Right ventricle myocardium inferior (tissue), 1 donor: ENCODE measurements at places on chromosomes 16 and 17.

- DNase-seq, result no peak
These were observed 12.7 kb upstream of the CHD3 start for GRCh38 chr17:7875804-7876370.

DNA sequence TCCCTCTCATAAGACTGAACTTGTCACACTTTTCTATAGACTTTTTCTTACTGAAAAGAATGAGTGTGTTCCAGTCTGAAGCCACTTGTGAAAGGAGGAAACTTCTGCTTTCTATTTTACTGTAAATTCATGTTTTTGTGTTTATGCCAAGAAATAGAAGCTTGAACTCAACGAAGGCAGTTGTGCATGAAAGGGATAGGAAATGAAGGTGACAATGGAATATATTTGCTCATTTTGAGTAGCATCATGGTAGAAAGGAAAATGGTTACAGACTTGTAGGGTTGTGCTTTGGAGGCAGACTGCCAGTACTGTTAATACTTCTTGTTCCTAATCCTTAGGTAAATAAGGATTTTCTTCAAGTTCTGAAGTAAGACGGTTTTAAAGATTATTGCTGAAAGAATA lies 8.1 kb downstream of the CLTC start:
- DNase-seq, result no peak

- DNase-seq, result no peak
These were observed 536.7 kb upstream of the HSBP1 start for GRCh38 chr16:83271123-83271522.

DNA sequence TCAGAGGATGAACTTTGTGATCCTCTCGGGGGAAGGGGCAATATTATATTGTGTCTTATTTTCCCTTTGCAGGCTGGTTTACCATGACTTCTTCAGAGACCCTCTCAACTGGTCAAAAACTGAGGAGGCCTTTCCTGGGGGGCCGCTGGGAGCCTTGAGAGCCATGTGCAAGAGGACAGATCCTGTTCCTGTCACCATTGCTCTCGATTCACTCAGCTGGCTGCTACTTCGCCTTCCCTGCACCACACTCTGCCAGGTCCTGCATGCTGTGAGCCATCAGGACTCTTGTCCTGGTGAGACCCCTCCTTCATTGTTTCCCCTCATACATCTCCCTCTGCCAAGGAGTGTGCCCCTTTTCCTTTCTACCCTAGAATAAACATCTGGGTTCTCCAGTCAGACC lies 2.5 kb downstream of the ELP5 start:
- no peak for DNase-seq

- DNase-seq, result no peak
These were observed 17.5 kb downstream of the MARCHF10 start for GRCh38 chr17:62790564-62790986.

- DNase-seq, result no peak
These were observed 29.7 kb downstream of the CDK5R1 start for GRCh38 chr17:32516450-32516849.
